ENCODE measurements at places on chromosomes 3 and 15.

DNA sequence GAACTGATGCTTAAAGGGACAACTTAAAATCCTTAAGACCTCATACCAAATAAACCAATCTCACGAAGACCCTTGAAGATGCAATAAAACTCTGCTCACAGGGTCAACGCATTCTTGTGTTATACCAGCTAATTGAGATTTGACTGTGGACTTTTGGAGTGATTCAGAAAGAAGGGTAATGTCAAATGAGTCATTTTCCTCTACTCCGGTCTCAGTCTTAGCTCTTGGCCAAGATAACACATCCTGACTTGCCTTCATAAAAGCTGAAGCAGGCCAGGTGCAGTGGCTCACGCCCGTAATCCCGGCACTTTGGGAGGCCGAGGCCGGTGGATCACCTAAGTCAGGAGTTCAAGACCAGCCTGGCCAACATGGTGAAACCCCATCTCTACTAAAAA is 3.8 kb downstream of the PKM start:
- DNase-seq: no peak

DNA sequence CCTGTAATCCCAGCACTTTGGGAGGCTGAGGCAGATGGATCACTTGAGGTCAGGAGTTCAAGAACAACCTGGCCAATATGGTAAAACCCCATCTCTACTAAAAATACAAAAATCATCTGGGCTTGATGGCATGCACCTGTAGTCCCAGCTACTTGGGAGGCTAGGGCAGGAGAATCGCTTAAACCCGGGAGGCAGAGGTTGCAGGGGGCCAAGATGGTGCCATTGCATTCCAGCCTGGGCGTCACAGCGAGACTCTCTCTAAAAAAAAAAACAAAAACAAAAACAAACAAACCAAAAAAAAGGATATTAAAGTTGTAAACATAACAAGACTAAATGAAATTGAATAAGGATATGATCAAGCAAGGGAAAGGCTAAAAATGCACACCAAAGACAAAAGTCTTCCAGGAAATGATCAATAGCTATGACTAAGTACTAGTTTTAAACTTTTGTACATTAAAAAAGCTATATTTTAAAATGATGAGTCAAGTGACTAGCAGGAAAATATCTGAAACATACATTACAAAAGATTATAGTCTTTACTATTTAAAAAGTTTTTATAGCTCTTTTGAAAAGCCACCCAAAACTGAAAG is 28.6 kb downstream of the KLHL6 start:
- no peak for DNase-seq

DNA sequence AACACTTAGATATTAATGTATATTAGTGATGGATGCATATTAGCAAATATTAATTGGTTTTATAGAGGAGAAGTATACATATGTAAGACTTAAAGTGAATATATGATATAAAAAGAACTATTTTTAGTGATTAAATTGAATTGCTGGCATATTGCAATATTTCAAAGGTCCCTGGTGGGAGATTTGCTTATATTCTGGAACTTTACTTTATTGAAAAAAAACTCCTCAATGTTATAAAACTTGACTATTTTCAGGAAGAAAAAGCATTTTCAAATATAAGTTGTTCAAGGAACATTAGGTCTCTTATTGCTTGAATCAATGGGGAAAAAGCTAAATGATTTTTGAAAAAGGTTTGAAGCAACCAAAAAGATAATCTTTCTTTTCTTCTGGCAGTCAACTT is 21.4 kb upstream of the OTOL1 start:
- DNase-seq: no peak

DNA sequence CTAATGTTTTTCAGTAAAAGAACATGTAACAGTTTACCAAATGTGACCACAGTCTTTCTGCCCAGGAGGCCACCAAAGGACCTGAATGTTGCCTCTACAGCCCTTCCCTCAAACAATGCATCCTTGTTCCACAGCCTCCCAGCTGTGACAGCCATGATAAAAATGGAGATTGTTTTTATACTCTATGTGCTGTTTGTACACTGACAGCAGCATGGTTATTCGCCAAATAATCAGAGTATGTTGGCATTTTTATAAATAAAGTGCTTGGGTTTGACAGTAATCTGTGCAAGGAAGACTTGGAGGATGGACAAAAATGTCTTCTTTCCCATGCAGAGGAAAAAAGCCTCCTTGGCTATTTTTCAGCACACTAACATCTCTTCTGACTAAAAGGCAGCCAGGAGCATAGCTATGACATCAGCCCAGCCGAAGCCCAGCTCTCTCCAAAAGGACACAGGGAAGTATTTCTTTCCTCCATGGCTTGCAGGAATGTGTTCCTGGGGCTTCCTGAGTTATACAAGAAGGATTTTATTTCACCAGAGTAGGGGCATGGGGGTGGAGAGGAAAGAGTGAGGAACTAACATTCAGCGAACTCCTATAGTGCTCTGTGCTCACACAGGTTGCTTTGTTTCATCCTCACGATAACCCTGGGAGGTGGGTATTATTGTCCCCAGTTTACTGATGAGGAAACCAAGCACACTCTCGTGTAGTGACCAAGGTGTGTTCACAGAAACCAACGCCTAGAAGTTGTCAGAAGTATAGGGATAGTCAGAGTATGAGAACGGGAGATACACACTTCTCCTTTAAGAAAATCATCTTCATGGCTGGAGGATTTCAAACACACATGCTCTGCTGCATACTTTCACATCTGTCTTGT is 339.7 kb downstream of the MECOM start:
- no peak for DNase-seq

DNA sequence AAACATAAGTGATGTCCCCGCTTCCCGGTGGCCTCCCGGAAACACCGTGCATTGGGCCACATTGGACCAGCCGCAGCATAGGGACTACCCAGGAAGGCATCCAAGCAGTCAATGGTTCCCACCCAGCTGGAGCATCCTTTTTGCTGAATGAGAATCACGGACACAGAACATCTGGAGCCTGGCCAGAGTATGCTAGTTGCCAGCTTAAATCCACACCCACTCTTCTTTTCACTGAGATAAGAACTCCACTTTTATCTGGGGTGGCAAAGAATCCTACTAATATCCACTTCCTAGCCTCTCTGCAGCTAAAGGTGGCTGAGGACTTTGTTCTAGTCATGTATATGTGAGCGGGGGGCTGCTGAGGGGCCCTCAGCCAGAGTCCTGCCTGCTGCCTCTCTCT is 95.2 kb upstream of the PLXNA1 start:
- DNase-seq: no peak

GRCh38 chr15:81475926-81476325 is 101.9 kb upstream of the TMC3 start:
- no peak for DNase-seq
